Lung microvascular endothelial cell (primary cell): ENCODE measurements at places on chromosomes 7 and 10.

GRCh38 chr7:71548746-71549145 lies 416.8 kb downstream of the GALNT17 start:
- no peak for DNase-seq

DNA sequence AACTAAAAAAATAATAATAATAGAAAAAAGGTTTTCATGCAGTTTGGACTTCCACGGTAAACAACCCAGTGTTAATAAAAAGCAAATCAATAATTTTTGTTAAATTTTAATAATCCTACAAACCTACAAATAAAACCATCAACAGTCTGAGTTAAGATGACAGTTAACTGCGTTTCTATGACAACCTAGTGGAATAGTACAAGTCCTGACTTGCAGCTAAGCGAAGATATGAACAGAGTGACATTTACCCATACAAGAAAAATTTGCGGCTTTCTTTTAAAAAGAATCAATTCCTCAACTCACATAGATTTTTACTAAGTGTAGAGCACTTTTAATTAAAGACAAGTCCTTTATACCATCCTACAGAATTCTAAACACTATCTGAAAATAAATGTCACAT lies 35.6 kb downstream of the VPS41 start:
- DNase-seq, result no peak

DNA sequence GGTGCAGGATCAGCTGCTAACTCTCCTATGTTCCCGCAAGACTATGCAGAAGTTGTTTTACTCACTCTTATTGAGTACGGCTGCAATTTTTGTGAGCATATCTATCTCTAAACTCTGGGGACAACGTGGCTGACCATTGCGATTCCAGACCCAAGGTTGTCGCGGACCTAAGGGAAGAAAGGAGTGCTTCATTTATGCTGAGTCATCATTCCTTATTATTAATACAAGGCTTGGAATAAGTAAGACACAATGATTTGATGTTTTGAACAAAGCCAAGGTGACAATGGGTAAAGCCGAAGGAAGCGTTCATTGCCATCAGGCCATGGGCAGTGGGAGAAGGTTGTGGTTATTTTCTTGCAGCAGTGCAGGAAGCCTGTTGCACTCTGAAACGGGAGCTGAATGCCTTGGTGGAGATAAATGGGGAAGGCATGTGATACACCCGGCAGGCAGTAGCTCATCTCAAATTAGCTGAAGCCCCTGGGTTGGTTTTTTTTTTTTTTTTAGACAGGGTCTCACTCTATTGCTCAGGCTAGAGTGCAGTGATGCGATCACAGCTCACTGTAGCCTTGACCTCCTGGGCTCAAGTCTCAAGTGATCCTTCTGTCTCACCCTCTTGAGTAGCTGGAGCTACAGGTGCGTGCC lies 605.7 kb downstream of the TYW1 start:
- DNase-seq, result no peak

DNA sequence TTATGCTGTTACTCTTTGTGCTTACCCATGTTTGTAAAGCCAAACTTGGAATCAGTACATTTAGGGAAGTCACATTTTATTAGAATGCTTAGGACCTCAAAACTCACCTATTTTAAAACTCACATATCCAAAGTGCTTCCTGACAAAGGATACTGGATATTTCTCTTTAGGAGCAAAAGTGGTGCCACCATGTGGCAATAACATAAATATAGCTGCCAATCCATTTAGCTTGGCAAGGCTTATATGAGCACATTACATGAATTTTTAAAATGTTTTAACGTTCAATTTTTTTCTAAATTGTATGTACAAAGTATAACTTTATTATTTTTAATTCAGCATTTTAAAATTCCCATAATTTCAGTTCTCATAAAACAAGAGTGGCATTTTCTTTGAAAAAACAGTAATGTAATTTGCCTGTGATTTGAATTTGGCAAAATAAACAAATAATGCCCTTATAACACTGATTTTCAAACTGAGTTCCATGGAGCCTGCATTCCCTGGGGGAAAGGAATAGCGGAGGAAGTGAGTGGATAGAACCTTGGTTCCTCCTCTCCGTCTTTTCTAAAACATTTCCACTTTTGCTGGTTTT lies 75.4 kb downstream of the HDAC9 start:
- peak; percentile 83 for DNase-seq

GRCh38 chr10:89701242-89702120 lies at the start of gene KIF20B:
TSS of gene KIF20B (plus strand) at chr10:89701590. CDS start at chr10:89705295, 3,705 bp downstream.
- DNase-seq, result peak; percentile 98

DNA sequence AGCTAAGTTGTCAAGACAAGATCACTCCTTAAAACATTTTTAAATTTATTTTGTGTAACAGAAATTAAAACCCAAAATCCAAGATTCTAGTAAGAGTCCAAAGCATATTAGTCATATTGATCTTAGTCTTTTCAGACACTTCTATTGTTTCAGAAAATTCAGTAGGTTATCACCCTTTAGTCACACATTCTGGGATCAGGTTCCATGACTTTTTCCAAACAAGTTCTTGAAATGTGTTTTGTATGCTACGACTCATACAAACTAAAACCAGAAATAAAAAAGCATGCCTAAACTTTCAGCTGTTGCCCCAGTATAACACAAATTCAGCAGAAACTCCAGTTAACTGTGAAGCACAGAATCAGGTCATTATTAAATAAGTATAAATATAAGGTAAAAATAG lies 10.7 kb downstream of the SEMA3D start:
- no peak for DNase-seq

DNA sequence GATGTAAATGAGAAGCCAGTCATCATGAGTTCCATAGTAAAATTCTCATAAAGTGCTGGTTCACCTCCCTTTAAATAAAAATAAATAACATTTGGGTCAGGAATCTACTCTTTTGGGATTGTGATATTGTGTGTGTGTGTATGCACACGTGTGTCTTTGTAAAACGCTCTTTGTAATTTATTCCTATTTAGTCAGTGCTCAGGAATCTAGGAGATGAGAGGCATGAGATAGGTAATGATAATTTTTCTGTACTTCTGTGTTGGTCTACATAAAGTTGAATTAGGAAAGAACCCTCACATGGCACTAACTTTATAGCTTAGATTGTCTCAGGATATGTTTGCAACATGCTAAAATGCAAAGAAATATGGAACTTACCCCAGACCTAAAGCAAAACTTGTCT lies 4.9 kb upstream of the CALCR start:
- DNase-seq, result no peak

DNA sequence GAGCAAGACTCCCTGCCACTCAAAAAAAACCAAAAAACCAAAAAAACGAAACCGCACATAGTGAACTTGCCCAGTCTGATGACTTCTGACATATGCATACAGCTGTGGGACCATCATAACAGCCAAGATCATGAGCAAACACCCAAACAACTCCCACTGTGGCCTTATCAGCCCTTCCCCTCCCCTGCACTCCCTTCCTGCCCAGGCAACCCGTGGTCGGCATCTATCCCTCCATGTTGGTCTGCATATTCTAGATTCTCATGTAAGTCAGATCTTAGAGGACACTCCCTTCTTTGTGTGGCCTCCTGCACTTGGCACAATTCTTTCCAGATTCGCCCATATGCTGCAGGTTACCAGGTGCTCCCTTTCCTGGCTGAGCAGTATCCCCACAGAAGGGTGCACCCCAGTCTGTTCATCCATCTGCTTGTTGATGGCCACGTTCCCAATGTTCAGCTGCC lies 72.8 kb downstream of the GNA12 start:
- no peak for DNase-seq

- DNase-seq, result peak; percentile 61
Observed at GRCh38 chr10:71600849-71601248, 118.7 kb downstream of the C10orf105 start.

DNA sequence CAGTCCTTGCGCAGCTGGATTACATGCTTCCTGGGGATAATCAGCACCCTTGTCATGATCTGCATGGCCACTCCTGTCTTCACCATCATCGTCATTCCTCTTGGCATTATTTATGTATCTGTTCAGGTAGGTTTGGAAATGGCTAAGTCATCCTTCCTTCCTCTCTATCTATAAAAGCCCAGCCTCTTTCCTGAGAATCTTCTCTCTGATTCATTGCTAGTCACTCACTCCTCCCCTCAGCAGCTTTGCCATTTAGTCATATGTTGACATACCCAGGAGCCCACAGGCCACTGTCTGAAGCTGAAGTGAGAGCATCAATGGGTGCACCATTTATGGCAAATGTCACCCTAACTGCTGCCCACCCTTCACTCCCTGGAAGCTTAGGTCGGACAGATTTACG lies 52.0 kb downstream of the ABCC2 start:
- peak; percentile 23 for DNase-seq

DNA sequence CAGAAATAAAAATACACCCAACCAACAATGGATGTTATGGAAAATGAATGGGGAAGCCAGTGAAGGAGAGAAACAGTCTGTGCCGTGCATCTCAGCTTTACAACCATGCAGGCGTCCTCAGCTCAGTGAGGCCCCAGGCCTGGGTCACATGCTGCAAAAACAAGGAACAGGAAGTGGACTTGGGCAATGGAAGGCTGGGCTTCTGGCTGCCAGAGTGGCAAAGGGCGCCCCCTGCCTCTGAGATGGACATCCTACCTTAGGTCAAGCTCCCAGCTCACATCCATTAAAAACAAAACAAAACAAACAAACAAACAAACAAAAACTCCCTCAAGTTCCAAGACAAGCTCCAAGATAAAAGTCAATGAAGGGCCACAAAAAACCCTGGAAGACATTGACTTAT lies 54.7 kb upstream of the AFAP1L2 start:
- DNase-seq, result peak; percentile 30

- DNase-seq, result peak; percentile 98
Observed at GRCh38 chr10:44801383-44802327, 109.5 kb upstream of the TMEM72 start.

DNA sequence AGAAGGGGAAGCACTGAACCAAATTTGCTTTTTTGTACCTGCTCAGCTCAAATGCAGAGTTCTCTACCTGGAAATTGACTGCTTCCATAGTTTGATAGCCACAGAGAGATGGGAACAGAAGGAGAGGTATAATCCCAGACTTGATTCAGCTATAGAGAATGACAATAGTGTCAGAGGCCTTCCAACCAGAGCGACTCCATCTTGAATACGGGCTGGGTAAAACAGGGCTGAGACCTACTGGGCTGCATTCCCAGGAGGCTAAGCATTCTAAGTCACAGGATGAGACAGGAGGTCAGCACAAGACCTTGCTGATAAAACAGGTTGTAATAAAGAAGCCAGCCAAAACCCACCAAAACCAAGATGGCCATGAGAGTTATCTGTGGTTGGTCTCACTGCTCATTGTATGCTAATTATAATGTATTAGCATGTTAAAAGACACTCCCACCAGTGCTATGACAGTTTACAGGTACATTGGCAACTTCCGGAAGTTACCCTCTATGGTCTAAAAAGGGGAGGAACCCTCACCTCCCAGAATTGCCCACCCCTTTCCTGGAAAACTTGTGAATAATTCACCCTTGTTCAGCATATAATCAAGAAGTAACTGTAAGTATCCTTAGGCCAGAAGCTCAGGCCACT lies 42.7 kb upstream of the ATRNL1 start:
- no peak for DNase-seq

DNA sequence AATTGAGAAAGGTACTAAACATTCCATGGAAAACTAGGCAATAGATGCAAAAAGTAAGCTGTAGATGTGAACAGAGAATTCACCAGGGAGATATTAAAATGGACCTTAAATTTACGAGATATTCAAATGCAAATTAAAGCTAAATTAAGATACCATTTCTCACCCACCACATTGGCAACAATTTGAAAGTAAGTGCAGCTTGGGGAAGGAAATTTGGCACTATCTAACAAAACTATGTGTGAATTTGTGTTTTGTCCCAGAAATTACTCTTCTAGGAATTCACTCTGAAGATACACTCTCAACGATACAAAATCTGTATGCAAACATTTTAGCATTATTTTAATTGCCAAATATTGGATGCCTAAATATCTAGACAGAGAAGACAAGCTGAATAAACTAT lies 178.2 kb upstream of the SORCS1 start:
- DNase-seq, result no peak

DNA sequence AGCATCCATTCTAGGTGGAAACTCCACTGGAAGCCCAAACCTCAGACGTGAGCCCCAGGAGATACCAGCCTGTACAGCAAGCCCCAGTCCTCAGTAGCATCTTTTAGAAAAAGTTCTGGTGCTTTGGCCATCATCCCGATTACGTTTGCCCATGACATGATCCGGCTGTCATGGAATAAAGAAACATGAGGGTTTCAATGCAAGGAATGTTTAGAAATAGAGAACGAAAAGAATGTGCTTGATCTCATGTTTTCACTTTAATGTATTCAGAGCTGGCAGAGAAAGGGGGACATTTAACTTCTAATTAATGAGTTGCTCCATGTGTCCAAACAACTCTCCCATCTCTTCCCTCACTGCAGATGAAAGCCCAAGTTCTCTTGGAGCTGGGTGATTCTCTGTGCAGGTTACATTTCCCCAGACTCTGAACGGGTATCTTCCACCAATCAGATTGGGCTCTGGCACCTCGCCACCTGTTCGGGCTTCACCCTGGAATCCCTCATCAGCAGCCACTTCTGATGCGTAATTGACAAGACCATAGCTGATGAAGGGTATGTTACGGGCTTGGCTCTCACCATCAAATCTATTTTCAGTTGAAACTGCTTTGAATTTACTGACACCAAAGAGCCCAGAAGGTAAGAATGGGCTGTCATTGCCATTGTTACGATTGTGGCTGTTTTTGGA lies 165.3 kb downstream of the PLXNA4 start:
- no peak for DNase-seq

- DNase-seq, result no peak
Observed at GRCh38 chr7:25255611-25256332, 27.5 kb upstream of the NPVF start.

GRCh38 chr10:71266918-71267442 lies 52.1 kb upstream of the SLC29A3 start:
- no peak for DNase-seq

- peak; percentile 65 for DNase-seq
Observed at GRCh38 chr7:106283831-106284713, 711 bp downstream of the NAMPT start.

- DNase-seq, result no peak
Observed at GRCh38 chr7:50560865-50561351, 4.3 kb downstream of the DDC start.

DNA sequence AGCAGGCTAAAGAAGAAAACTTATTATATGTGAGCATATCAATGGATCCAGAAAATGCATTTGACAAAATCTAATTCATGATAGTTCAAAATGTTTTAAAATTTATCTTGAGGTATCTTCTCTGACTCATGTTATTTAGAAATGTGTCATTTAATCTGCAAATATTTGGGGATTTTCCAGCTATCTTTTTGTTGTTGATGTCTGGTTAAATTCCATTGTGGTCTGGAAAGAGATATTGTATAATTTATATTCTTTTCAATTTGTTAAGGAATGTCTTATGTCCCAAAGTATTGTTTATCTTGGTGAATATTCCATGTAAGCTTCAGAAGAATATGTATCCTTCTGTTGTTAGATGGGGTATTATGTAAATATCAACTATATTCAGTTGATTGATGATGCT lies 942.5 kb downstream of the KCNMA1 start:
- no peak for DNase-seq

DNA sequence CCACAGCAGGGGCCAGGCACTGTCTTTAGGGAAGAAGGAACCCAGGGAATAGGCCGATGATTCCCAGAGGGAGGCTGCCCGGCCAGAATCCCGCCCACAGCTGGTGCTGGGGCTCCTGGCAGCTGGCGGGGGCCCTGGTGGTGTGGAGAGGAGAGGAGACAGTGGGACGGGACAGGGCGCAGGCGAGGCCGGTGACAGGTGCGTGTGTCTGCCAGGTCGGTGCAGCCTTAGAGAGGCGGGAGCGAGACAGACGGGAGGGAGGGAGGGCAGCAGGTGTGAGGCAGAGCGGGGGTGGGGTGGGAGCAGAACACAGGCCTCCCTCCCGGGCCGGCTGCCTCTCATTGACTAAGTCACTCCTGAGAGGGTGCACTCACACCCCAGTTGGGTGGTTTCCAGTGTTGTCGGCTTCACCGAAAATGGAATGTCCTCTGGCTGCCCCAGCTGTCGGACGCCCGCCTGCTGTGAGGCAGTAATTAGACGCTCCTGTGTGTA lies 55.2 kb downstream of the ELFN1 start:
- DNase-seq, result no peak
